AG08395 (cell line): ENCODE measurements at places on chromosomes 1 and 21.

DNA sequence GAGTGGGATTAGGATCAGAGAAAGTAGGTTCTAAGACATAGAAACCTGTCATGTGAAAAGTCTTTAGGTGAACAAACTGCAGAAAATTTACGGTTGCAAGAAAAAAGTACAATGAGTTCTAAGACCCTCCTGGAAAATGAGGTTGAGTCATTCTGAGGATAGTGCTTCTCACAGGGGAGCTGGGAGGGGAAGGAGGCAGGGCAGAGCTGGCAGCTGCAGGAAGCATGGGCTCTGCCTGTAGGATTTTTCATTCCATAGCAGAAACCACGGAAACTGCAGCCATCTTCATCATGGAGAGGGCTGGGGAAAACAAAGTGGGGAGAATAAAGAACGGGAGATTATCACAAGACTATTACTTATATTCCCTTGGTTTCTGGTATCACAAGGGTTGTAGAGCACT, 25.8 kb upstream of the THEM4 start:
- DNase-seq = peak; percentile 14

- DNase-seq = no peak
Observed at GRCh38 chr1:72650843-72651435, 368.6 kb upstream of the NEGR1 start.

DNA sequence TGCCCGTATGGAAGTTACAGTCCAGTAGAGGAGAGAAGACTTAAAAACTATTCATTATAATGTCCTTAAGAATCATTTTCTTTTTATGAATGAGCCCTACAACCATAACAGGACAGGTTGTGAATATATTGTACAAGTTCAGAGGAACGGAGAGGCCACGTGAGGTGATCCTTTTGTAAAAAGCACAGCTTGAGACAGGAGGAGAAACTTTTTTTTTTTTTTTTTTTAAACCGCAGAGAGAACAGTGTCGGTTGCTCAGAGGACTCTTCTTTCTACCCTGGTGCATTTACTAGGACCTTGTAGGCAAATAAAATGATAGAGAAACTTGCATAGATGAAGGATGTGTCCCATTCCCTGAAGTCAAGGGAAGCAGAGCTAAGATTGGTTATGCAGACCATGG, 32.1 kb downstream of the DYRK1A start:
- no peak for DNase-seq

GRCh38 chr1:25819491-25820246, at the start of gene MTFR1L:
Gene MTFR1L, plus strand, starts transcription at chr1:25819954. Its CDS starts 3,151 bp downstream, at chr1:25823105.
- peak; percentile 93 for DNase-seq
